ENCODE measurements at places on chromosomes 2 and 18.

DNA sequence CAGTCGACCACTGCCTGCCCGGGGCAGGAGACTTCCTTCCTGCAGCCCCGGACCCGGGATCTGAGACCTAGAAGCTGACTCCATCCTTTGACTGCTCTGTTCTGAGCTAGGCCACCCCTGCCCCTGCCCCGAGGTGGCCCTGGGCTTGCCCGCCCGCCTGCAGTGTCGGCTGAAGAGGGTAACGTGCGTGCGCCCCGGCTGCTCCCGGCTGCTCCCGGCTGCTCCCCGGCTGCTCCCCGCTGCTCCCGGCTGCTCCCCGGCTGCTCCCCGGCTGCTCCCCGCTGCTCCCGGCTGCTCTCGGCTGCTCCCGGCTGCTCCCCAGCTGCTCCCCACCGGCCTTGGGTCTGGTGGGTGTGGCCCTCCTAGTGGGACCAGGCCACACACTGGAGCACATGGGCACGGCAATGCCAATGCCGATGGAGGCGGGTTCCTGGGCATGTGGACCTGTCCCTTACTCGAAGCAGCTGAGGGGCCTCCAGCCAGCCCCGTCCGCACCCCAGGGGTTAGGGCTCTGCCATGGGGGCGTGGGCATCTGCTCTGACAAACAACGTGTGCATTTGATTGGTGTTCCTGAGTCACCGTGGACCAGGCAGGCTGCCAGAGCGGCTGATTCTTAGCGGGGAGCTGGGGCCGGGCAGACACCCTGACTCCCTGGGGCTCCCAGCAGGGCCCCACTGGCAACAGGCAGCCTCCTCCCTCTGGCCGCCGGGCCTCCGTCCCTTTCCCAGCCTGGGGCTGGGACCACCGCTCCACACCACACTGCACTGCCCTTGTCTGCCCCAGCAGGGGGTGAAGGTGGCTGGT, 2.0 kb upstream of the GAL3ST2 start:
- no peak for DNase-seq

- DNase-seq: no peak
Measured at GRCh38 chr18:59874166-59874565, 25.6 kb upstream of the PMAIP1 start.

- DNase-seq: no peak
Measured at GRCh38 chr18:40926679-40927078, 1028.4 kb upstream of the PIK3C3 start.

DNA sequence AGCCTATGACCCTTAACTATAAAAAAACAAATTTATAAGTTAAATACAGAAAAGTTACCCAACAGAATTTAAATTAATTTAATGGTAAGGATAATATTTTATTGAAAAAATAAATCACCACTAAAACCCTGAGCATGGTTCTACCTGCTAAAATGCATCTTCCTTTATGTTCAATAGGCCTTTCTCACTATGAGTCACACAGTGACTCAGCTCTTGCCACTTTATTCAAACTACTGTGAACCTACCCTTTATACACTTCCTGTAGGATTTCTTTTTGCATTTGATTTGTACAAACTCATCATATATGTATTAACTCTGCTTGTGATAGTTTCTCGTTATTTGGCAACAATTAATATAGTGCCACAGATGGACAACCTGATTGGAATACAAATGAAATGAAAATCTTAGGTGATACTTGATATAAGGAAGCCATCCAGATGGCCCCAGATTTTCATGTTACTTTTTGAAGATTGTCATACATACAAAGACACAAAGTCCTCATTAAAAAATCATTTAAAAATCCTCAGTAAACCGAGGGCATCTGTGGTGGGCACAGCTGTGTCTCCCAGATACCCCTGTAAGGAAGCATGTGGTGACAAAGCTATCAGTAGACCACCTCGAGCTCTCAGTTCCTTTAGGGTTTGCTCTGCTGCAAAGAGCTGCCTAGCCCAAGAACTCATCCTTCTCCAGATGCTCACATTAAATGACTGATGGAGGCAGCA, 55.2 kb upstream of the COBLL1 start:
- no peak for DNase-seq

DNA sequence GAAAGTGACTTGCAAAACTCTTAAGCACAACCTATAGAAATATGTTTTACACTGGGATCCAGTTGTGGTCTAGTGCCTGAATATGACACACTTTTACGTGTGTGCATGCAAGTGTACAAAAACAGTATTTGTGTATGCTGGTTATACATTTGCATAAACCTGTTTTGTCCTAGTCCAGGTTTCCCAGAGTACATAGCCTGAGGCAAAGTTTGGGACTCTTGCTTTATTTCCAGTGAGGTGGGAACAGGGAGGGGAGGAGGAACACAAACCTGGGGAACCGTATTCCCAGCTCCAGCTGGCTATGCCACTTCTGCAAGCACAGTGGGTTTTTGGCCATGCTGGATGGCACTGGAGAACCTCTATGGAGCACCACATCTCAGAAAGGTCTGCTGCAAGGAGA, 481.1 kb upstream of the HS6ST1 start:
- DNase-seq: no peak

GRCh38 chr2:23178396-23178795, 206.6 kb upstream of the KLHL29 start:
- no peak for DNase-seq

DNA sequence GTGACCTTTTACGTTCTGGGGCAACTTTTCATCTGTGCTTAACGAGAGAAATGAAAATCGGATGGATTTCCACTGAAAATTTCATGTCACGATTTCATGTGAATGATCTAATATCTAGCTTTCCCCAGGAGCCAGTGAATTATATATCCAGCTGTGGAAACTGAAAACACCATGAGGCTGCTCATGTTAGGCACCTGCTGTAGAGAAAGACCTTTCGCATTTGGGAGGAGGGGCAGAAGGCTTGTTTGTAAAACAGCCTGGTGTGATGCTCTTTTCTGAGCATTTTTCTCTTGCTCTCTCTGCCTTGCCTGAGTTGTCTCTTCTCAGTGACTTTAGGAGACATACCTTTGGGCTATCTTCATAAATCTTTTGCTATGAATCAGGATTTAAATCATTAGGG, 84.6 kb upstream of the CYP1B1 start:
- no peak for DNase-seq

DNA sequence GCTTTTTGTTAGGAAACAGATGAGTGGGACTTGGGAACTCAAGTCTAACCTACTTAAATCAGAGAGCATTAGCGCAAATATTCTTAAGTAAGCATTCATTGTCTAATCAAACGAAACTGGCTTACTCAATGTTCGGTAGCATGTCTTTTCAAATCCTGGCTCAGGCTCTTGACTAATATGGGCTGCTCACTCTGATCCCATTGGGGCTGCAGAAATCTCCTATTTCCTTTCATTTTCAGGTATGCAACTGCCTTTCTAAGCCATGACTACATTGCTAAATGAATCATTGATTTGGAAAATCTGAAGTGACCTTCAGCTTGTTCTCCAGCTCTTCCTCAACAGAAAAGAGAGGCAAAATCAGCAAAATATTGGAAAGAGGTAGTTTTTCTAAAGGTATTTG, 2084.4 kb upstream of the PIK3C3 start:
- no peak for DNase-seq

DNA sequence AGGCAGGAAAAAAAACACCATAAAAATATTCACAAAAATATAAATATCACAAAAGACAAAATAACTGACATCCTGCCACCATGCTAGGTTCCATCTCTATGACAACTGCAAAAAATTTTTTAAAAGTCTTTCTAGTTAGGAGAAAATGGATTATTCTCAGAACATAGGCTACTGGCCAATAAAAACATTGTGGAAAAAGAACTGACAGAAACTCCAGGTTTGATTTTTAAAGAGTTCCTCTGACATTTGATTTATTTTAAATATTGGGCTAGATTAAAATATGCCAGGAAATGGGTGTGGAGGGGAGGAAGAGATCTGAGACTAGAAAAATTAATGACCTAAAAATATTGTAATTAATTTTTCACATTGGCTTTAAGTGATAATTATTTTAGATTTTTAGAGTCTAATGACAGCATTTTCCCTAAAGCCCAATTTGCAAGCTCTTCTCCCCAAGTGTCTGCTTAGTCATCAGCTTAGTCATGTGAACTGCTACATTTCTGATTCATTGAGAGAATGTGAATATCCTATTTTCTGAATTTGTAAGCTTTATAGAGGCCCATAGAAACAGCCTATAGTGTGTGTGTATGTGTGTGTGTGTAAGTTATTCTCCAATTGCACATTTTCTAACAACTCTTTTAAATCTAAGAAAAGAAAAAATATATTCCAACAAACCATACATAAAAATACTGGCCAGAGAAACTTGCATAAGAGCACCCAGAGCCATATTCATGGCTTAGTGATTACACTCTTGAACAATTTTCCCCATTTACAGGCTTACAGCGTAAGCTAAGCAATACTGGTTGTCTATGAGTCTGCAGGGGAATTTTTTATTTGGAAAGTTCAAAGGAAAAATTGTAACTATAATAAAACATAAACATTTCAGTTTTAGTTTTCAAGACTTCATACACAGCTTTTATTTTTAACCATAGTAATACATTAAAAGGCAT, 48.4 kb downstream of the TMEFF2 start:
- DNase-seq: no peak

DNA sequence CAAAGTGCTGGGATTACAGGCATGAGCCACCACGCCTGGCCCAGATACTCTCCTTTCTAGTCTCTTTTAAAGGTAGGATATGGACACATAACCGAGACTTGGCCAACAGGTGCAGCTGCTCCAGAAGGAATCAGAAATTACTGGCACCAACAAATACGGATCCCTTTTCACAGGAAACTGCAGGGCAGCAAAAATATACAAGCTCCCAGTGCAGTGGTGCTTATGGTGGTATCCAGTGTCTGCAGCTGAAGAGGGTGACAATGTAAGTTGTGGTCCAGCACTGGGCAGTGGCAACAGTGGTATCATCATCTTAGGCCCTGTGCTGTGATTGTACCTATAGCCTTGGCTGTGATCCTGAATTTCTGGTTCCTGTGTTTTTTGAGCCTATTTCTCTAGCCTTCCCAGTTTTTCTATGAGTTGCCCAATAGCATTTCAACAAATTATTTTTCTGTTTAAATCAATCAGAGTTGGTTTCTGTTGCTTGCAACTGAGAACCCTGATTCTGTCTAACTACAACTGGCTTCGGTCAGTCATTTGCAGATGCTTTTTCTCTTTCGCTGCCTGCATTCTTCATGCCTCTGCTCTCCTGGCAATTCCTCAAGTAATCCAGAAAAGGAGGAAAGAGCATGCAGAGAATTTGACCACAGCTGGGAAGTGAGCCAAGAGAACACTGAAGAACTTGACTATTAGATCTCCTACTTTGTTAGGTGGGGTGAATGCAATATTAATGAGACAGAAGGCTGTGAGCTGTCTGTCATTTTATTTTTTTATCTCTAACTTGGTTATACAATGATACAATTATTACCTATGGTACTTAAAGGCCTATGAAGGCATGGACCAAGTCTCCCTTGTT, 30.8 kb upstream of the EML4 start:
- no peak for DNase-seq

All from activated CD4-positive, alpha-beta T cell treated with anti-CD3 and anti-CD28 coated beads, Interleukin-2, amount 50 U/mL, for 48 hours (primary cell).